Mesenteric fat pad (tissue), 1 donor: ENCODE measurements at places on chromosomes 6 and 20. TPM values are rescaled to one million over a fixed set of nuclear protein-coding genes. Genes with fewer than 3 reads are reported as not detected.

SIRPD gene
- total RNA-seq: 0.42 TPM

ARMC2 gene
- 10.0 TPM for total RNA-seq

EMILIN3 gene
- total RNA-seq: not detected

GABRR2 gene
- 2.2 TPM for total RNA-seq

GRCh38 chr6:21648475-21649050 is 55.0 kb downstream of the SOX4 start:
- DNase-seq: no peak

DNA sequence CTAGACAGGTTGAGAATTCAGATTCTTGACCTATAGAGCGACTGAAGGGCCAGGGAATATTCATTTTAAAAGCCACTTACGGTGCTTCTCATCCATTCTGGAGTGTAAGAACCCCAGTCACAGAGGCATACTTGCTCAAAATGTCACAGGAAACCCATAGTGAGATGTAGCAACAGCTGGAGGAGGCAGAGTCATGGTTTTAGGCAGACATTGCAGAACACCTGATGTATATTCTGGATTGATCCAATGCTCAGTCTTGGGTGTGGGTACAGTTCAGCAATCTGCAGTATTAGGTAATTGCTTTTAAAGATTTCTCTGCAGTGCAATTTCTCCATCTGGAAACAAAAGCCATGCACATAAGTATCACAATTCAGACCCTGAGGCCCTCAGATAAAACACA is 137.4 kb upstream of the SLC22A23 start:
- no peak for DNase-seq

- no peak for DNase-seq
These were observed 26.3 kb downstream of the PRDM1 start for GRCh38 chr6:106112433-106112832.

DNA sequence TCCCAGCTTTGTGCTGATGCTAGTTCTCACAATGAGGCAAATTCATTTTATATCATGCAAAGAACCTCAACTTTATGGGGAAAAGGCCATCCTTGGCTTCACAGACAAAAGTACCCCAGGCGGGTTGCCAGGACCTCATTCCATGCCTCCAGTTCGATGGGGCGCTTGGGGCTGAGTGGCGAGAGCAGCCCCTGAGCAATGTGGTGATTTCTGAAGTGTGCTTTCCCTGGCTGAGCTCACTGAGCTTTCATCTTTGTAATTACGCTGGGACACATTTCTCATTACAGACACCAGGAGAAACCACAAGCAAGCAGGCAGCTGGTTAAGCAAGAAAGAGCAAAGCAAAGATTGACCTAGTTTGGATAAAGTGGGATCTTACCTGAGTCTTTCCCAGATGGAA is 301.5 kb upstream of the CDH4 start:
- peak; percentile 80 for DNase-seq

- no peak for DNase-seq
These were observed 76.1 kb downstream of the HCRTR2 start for GRCh38 chr6:55250400-55250799.

DNA sequence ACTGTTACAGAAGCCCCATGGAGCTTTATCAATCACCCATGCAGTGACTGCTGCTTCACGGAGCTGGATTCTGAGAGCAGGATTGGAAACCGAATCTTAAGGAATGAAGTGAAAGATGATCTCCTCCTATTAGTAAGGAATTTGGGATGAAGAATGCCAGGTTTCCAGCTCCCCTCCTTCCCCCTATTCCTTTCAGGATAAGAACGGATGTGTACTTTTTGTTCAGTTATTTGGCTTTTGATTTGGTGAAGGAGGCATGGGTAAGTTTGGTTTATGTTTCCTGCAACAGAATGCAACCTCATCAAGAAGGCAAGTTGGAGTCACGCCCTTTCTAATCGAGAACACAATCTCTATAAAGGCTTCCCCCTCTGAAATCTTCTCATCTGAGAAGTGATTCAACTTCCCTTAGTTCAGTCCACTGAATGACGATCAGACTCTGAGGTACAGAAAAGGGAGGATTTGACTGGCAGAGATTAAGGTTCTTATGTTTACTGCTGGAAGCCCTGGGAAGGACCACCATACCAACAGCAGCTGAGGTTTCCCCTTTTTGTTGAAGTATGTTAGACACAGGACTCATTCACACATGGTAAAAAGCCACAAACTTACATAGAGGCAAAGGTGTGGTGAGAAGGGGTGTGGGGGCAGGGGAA is 5.5 kb downstream of the ELMO2 start:
- no peak for DNase-seq

DNA sequence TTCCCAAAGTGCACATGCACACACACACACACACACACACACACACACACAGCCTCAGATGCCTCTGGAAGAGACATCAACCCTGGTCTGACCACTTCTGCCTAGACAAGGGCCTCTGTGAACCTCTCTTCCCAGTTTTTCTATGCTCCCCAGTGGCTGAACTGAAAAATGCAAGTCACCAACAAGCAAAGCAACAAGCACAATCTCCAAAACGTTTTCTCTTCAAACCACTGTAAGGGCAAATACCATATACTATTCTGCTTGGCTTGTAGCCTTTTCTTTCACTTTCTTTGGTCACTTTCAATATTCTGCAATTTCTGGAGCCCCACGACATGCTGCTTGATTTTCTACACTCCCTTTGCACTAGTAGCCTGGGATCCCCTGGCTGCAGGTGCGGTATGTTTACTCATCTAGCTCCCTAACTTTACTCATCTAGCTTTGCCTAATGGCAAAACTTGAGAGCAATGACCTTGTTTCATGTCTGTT is 121.4 kb upstream of the DST start:
- DNase-seq: no peak

GRCh38 chr6:133983099-133983939 is 30.3 kb downstream of the TBPL1 start:
- DNase-seq: no peak

DNA sequence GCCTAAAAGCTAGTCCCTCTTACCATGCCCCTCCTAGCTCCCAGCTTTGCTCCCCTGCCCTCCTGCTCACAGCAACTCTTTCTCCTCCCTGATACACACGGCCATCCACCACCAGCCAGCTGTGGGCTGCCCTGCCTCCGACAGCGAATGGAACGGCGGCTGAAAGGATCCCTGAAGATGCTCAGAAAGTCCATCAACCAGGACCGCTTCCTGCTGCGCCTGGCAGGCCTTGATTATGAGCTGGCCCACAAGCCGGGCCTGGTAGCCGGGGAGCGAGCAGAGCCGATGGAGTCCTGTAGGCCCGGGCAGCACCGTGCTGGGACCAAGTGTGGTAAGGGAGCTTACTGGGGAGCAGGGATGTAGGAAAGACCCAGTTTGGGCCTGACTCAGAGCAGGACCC is 16.6 kb upstream of the ZNF76 start:
- DNase-seq: peak; percentile 73

DNA sequence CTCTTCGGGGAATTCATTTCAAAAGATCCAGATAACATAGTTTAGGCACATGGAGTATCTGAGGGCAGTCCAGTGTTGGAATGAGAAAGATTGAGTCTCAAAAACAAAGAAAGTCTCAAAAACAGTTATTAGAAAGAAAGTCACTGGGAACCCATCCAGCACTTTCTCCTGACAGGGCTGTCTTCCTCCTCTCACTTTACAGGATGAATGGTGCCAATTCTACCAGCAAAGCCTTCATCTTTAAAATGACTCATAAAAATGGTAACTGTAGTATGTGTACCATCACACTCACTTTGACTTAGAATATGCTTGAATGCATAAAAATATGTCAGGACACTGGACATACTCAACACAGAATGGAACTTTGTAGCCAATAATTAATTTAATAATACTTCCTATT is 71.3 kb downstream of the SLC22A3 start:
- no peak for DNase-seq

- DNase-seq: no peak
These were observed 26.7 kb upstream of the COL10A1 start for GRCh38 chr6:116152620-116153019.

GRCh38 chr6:139091826-139092225 is 43.1 kb upstream of the HECA start:
- no peak for DNase-seq

DNA sequence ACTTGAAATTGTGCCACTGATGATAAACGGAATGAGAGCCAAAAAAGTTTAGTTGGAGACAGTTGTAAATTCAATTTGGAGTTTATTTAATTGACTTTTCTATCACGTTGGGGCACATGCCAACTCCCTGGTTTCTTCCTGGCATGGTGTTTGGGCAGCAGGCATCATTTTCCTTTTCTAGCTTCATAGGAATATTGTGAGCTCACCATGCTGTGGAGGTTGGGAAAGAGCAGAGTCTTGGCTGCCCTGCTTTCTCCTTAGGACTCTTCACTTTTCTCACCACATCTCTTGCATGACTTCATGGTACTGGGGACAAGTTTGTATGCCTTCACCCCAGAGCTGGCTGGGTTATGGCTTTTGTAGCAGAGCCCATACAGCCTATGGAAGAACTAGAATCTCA is 6.4 kb downstream of the SCAND1 start:
- no peak for DNase-seq

DNA sequence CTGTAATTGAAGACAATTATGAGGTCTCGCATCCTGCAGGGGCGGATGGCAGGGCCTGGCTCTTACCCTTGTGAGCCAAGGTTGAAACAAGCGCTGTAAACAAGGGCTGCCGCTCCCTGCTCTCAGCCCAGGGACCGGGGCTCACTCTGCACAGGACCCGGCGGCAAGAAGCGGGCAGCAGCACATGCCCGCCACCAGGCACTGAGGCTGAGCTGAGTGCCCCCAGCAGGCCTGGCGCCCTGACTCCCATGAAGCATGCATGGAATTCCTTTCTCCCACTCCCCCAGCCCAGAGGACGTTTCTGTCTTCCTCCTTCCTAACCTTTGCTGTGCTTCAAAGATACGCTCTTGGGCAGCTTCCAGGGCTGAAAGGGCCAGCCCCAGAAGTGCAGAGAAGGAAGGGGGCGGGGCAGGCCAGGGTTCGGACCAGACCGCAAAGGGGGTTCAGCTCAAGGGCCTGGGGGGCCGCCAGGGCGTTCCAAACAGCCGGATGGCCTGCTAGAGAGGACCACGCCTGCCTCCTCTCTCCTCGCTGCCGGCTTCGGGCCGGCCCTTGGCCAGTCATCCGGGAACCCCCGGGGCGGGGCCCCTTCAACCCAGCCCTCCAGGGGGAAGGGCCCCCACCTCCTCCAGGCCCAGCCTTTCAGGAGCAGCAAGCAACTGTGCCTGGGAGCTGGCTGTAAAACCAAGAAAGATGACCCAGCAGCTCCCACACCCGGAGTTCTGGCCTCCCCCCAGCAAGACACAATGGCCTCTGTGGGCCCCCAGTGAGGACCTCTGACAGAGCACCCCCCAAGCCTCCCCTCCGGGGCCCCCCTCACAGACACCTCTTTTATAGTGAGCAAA is 109.9 kb downstream of the NOL4L start:
- DNase-seq: peak; percentile 96

- DNase-seq: no peak
These were observed 2.9 kb upstream of the TUBB2B start for GRCh38 chr6:3230256-3230882.

DNA sequence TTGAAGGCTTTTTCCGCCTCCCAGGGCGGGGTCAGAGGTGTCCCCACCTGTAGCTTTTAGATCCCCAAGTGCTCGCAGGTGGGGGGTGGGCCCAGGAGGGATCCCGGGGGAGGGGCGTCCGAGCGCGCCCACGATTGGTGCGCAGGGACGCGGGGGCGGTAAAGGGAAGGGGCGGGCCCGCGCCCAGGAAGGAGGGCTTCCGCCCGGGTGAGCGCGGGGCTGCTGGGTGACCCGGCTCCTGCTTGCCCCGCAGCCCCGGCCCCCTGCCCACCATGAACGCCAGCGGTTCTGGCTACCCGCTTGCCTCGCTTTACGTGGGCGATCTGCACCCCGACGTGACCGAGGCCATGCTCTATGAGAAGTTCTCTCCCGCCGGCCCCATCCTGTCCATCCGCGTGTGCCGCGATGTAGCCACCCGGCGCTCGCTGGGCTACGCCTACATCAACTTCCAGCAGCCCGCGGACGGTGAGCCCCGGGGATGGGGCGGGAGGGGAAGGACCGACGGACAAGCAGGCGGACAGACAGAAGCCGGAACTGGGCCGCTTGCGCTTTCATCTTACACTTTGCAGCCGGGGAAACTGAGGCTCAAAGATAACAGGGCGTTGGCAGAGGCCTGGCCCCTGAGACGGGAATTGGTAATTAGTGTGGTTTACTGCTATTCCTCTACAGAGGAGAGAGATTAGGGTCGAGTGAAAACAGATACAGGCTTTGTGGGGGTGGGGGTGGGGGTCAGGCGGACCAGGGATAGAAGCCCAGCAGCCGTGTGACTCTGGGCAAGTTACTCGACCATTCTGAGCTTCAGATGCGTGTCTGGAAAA is at the start of gene PABPC1L:
Gene PABPC1L (plus strand): TSS at position 189 of the 818 bp plus-strand sequence. CDS start 84 bp downstream, at position 273.
- DNase-seq: no peak

- no peak for DNase-seq
These were observed 60.0 kb downstream of the PTPN1 start for GRCh38 chr20:50569864-50570836.

- no peak for DNase-seq
These were observed 294.2 kb upstream of the RSPO3 start for GRCh38 chr6:126824226-126824625.

GRCh38 chr6:33075568-33076405 is at the start of gene HLA-DPB1:
Gene HLA-DPB1, plus strand, starts transcription at chr6:33075990. Its CDS starts 52 bp downstream, at chr6:33076042.
- no peak for DNase-seq

DNA sequence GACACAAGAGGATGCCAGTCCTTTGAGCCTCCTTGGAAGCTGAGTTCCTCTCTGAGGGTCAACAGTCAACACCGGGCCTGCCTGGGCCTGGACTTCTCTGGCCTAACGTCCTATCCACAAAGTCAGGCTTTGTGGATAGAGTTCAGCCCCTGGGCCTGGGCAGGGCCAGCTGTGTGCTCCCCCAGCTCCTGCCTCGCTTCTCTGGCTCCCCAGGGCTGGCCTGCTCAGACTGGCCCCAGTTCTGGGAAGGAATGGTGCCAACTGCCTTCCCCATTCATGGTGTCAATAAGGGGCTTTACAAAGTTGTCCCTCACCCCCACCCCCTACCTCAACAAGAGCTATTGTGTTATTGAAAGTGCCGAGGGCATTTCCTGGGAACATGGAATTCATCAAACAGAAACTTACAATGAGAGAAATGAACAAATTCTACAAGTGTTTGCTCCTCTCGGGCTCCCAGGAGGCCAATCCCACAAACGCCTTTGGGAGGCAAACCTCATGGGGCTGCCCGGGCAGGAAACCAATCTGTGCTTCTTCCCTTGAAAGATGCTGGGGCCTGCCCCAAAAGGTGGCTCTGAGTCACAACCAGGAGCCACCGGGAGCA is 26.5 kb upstream of the PPP1R14C start:
- no peak for DNase-seq

DNA sequence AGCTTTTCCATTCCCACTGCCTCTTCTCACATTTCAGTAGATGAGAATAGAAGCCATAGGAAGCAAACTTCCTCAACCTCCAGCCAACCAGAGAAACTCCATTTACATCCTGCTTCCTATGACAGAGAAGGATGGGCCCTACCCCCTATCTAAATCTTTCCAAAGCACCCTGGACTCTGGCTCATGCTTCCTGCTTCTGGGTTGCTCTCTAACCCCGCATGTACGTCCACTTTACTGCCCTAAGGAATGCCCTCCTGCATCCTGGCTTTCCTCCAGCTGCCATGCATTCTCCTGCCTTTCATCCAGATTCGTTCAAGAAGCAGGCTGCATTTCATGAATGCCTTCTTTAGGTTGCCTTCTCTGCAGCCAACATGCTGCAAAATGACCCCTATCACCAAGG is 91.9 kb downstream of the FAM217A start:
- DNase-seq: no peak

GRCh38 chr6:157597461-157598312 is 216.7 kb downstream of the ZDHHC14 start:
- DNase-seq: peak; percentile 68
